ENCODE measurements at places on chromosomes 1 and 21. TPM values are rescaled to one million over a fixed set of nuclear protein-coding genes. Genes with fewer than 3 reads are reported as not detected.

OLFML2B gene
- total RNA-seq = 1.5 TPM

SAMD11 gene
- total RNA-seq = 51.8 TPM

LCA5L gene
- total RNA-seq = 0.87 TPM

SYNJ1 gene
- total RNA-seq = 10.5 TPM
